ENCODE measurements at places on chromosomes 12 and 14.

GRCh38 chr12:80272387-80272915, 171.6 kb upstream of the PTPRQ start:
- DNase-seq = no peak

DNA sequence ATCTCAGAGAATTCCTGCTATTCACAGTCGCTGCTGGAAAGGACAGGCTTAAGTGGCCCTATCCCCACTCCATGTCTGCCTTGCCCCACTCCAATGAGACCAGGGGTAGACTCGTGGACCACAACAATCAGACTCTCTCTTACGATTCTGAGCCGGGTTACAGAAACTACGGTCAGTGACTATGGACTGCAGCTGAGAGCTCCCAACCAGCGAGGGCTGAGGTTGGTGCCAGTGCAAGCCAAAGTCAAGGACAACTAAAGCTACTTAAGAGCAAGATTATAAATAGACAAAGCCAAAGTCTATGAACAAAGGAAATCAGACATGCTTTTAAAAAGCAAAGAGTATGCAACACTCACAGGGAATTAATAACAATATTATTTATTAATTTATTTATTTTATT, 18.3 kb upstream of the AMIGO2 start:
- no peak for DNase-seq

GRCh38 chr14:32341947-32342846, 13.1 kb downstream of the AKAP6 start:
- DNase-seq = no peak

DNA sequence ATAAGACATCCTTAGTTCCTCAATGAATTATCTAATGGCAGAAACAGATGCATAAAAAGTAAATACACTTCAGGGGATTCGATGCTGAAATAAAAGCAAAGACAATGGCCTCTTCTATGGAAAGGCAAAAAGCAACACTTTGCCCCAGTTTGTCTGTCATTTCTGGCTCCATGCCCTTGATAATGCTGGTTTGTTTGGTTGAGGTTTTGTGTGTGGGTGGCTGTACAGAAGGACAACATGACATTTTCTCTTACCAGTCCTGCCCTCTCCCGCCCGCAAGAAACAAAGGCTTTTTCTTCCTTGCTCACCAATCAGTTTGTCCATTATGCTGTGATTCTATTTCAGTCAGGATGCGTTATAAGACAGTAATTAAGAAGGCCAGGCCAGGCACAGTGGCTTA, 18.1 kb upstream of the WDR89 start:
- DNase-seq = no peak

DNA sequence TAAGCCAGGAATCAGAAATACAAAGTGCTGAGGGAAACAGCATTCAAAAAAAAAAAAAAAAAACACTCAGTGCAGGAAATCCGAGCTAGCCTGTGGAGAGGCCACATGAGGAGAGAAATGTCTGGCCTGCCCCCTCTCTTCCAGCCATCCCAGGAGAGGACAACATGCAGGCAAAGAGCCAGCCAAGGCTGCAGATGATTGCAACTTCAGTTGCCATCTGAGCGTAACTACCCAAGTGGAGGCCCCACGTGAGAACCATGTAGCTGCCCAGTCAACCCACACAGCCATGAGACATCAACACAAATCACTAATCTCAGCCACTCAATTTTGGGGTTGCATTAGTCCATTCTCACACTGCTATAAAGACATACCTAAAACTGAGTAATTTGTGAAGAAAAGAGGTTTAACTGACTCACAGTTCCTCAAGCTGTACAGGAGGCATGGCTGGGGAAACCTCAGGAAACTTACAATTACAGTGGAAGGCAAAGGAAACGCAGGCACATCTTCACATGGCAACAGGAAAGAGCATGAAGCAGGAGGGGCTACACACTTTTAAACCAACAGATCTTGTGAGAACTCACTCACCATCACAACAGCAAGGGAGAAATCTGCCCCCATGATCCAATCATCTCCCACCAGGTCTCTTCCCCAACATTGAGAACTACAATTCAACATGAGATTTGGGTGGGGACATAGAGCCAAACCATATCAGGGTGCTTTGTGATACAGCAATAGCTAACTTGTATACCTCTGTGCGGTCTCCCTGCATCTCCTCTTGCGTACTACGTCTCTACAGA, 161.1 kb downstream of the PIWIL1 start:
- DNase-seq = no peak

DNA sequence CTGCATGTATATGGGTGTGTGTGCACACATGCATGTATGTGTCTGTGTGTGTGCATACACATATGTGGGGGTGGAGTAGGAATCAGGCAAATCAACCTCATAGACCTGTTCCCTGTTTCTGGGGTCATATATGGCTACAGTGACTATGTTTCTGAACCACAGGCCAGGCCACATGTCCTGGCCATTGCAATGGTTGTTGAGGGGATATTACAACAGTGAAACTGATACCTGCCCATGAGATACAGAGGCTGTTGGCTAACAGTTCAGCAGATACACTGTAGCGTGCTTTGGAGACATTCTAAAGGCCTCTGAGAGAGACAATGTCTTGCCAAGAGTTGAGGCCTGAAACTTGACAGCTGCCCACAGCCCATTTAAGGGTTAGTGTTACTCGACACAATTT, 47.3 kb upstream of the FOS start:
- no peak for DNase-seq

GRCh38 chr12:18861287-18861858, 123.5 kb downstream of the CAPZA3 start:
- no peak for DNase-seq

DNA sequence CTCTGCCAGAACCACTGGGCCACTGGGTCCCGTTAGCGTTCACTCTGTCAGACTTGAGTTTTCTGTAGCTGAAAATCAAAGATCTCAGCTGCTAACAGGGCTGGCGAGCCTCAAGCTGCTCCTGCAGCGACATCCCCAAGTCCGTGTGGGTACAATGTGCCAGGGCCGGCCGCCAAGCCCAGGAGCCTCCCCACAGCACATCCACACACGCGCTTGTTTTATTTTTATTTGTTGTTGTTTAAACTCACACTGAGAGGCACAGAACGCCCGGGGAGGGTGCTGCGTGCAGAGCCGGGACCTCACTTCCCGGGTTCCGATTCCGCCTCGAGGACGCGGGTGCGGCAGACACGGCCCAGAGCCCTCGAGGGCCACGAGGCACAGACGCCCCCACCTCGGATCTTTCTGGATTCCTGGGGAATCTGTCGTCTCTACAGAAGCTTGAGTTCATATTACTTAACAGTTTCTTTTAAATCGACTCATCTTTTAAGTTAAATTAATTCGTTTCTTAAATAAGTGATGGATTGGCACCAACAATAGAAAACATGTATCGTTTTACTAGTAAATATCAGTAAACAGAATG, 9.3 kb downstream of the GALNT9 start:
- DNase-seq = no peak

DNA sequence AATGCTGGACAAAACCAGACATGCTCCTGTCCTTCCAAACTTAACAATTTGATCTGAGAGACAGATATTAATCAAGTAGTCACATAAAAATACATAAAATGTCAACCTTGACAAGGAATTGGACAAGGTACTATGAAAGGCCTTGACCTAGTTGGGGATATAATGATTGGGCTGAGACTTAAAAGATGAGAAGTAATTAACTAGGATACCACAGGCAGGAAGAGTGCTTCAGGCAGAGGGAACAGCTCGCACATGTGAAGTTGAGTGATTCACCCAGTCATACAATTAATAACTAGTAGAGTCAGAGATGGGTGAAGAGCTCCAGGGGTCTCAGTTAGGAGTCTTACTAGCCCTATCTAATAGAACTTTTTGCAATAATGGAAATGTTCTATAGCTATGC, 259.5 kb downstream of the MSRB3 start:
- DNase-seq = no peak

GRCh38 chr14:68146818-68147217, 327.2 kb downstream of the RAD51B start:
- DNase-seq = no peak

DNA sequence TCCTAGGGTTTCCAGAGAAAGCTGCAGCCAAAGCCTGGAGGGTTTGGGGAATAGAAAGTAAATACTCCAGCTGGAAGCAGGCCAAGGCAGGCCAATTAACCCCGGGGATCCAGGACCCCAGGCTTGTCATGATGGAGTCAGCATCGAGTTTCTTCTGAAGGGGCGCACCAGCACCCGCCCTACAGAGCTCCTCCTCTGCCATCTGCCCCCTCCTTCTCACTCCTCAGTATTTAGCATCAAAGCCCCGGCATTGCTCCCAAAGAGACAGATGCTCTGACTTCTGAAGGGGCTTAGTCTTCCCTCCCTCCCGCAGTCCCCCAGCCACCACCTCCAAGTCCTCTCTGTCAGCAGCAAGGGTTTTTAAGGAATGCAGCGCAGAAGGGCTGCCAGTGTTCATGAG, 285.1 kb upstream of the NOS1 start:
- DNase-seq = no peak

- DNase-seq = no peak
These were observed 342.0 kb downstream of the NPAS3 start for GRCh38 chr14:33280646-33281045.

- DNase-seq = peak; percentile 49
These were observed 89.3 kb upstream of the TTC7B start for GRCh38 chr14:90905531-90905930.

GRCh38 chr14:51593397-51593796, 58.3 kb upstream of the FRMD6 start:
- DNase-seq = no peak

DNA sequence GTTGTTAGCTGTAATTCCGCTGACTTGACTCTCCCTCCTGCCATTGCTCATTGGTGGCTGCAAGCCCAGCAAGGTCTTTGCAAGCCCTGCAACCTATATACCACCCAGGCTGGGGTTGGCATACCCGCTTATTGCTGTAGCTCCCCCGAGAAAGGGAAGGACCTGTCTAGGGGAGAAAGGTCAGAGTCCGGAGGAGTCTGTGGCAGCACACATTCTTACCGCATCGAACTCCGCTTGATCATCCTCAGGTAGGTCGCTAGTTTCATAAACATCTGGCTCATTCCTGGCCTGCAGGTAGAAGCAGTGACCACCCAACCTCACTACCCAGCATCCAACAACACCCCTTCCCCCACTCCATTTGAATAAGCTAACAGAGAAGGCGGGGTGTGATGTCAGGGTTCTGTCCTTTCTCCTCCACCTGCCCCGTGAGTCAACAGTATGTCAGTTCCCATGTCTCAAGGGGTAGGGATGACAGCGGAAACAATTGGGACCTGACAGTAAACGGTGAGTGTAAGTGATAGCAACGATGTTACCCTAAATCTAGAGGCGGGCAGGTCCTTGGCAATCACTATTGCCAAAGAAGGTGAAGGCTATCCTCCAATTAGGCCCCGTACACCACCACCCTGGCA, 1.1 kb downstream of the DCTN2 start:
- DNase-seq = no peak

- DNase-seq = no peak
These were observed 275.0 kb downstream of the ALG10 start for GRCh38 chr12:34297126-34297789.

DNA sequence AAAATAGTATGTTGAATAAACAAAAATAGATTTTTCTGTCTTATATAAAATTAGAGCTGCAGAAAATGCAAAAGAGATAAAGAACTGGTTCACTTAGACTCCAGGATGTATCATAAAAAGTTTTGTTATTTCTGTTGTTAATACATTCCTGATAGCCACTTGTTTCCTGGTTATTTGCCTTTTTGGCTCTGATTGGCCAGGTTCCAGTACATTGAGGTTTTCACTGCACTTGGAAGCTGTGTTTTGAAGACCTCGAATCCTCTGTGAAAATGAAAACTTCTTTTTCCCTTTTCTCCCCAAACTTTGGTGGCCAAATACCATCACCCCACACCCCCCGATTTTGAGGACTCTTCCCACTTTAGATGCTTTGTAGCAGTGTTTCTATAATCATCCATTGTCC, 525.3 kb downstream of the MED13L start:
- no peak for DNase-seq

DNA sequence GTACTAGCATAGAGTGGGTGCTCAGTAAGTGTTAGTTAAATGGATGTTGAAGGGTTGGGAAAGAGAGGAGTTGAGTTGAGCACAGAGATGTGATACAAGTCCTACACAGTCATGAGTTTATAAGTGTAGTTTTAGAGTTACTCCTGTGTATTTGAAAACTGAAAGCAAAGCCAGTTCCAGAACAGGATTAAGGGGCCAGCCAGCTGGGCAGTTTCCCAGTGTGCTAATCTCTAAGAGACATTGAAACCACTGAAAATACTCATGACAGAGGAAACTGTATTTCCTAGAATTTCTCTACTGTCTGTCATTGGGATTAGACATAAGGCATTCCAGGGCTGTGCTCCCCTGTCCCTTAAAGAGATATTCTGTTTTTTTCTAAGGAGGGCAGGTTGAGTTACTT, 101.0 kb downstream of the DERA start:
- no peak for DNase-seq

- DNase-seq = no peak
These were observed 6.6 kb downstream of the PPHLN1 start for GRCh38 chr12:42332301-42333285.

- DNase-seq = no peak
These were observed 23.7 kb downstream of the SLC5A8 start for GRCh38 chr12:101186291-101186690.

GRCh38 chr12:57236925-57237595, 7.5 kb downstream of the SHMT2 start:
- DNase-seq = no peak

- no peak for DNase-seq
These were observed 346.3 kb downstream of the ETNK1 start for GRCh38 chr12:22971247-22971646.

DNA sequence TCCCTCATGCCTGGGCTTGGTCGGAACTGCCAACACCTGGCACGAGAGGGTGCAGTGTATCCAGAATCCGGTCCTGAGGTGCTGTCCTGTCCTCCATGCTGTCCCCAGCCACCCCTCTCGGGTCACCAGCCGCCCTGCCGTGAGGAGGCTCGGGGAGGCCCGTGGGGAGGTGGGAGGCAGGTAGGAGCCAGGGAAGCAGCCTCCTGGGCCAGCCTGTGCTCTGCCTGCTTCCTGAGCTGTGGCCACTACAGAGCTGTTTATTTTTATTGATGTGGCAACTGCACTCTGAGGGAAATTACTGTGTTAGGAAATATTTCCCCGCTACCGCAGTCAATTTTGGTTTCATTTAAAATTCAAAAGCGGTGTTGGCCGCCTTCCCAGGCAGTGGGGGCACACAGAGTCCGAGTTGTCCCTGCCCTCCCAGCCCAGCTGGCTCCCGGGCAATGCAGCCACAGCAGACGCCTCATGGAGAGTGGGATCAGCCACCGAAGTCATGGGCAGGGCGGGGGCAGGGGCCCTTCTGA, 18.3 kb downstream of the NOC4L start:
- DNase-seq = no peak

- DNase-seq = peak; percentile 61
These were observed 118.8 kb downstream of the SCARB1 start for GRCh38 chr12:124744659-124745464.

GRCh38 chr12:106389151-106389550, 31.6 kb downstream of the POLR3B start:
- no peak for DNase-seq

GRCh38 chr12:29286081-29286790, 94.7 kb downstream of the ERGIC2 start:
- DNase-seq = no peak

- no peak for DNase-seq
These were observed 929 bp downstream of the CHD8 start for GRCh38 chr14:21454843-21455544.

All from GM12864 (cell line).